ENCODE measurements at places on chromosomes 3 and 15.

GRCh38 chr3:52552089-52552488 is 15.7 kb downstream of the UQCC5 start:
- no peak for DNase-seq

GRCh38 chr15:26864664-26865191 is 2.1 kb upstream of the GABRA5 start:
- no peak for DNase-seq

DNA sequence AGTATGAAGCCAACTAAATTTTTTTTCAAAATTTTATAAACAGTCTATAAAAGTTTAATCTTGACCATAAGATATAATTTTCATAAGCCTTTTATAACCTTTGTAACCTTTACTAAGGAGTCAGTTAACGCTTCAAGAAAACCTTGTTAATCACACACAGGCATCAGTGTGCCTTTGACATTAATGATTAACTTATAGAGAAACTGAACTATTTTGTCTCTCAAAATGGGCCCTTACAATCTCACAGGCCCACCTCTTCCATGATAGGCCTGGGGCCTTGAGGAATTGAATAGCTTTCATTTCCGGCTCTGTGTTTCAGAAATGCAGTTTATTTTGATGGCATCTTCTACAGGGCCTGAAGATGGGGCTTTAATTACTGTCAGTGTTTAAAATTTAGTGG is 70.1 kb downstream of the CD200 start:
- DNase-seq = no peak

- DNase-seq = no peak
Measured at GRCh38 chr3:126951561-126951960, 31.4 kb upstream of the PLXNA1 start.

DNA sequence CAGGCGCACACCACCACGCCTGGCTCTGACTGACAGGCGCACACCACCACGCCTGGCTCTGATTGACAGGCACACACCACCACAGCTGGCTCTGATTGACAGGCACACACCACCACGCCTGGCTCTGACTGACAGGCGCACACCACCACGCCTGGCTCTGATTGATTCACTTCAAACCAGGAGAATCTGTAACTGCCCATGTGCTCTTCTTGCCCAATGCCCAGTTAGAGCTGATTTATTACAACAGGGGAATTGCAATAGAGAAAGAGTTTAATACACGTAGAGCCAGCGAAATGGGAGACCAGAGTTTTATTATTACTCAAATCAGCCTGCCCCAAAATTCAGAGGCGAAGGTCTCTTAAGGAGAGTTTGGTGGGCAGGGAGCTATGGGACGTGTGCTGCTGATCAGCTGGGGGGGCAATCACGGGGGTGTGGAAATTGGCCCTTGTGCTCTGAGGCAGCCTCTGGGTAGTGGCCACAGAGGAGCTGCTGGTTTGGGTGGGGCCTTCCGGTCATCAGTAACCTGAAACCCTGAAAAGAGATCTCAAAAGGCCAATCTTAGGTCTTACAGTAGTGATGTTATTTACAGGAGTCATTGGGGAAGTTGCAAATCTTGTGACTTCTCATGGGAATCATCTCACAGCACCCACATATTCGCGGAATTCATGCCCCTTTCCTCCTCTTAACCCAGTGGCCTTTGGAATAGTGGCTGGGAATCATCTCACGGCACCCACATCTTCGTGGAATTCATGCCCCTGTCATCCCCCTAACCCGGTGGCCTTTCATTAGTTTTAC is 63.8 kb upstream of the TFRC start:
- no peak for DNase-seq

DNA sequence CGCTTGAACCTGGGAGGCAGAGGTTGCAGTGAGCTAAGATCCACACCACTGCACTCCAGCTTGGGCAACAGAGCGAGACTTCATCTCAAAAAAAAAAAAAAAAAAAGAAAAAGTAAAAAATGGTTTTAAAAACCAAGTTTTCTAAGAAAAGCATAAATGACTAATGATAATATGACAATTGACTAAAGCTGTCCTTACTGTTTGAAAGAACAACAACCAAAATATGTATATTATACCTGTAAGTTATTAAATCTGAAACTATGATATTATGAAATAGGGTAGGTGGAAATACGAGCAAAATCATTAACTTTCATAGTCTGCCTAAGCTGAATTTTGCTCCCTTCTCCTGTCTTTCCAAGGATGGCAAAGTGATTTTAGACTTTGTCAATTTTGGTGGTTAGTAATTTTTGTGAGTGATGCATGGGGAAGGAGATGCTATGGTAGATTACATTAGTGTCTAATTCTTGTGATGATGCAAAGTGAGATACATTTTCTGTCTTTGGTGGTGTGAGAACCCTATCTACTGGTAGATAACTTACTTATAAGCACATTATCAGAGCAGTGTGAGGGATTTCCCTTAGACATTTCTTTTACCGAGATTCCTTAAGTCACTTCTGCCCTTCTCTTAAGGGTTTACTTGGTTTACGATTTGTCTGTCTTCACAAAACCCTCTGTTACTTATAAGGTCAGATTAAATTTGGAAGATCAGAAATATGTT is 10.6 kb upstream of the CHD2 start:
- DNase-seq = no peak

DNA sequence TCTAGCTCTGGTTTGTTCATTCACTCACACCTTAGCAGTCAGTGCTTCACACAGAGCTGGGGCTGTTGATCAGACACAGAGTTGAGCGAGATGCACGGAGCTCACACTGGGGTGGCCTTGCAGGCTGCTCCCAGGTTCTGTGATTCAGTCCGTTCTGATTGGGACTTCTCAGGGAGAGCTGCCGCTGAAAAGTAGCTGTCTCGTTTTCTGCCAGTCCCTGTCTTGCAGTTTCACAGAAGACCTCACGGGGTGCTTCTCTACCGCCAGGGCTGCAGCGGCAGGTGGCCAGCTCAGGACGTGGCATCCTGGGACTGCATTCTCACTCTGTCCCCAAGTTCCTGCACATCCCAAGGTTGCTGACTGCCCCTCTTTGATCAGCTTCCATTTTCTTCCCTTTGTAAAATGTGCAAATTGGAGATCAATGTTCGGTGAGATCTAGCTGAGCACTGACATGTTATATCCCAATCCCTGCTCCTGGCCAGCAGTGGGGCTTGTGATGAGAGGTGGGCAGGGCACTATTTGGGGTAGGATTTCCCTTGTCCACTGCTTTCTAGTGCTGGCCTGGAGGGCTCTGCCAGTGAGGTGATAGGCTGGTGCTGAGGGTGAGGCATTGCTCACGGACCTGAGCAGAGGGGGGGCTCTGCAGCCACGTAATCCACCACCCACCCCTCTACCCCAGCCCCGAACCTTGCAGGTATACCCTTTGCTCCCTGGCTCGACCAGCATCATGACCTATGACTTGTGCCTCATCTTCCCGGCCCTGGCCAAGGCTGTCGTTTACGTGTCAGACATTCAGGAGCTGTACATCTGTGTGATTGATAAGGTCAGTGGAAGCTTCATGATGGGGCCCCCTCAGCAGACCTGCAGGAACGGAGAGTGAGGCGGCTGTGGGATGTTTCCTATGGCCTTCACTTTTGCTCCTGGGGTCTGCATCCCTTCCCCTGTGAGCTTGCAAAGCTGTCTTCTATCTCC is 5.3 kb upstream of the TXNRD3 start:
- no peak for DNase-seq
